SIG-M5 (cell line): ENCODE measurements at places on chromosomes 3 and 15.
A peak's percentile ranks its signal among the peaks of the same experiment; 100 is the strongest.

GRCh38 chr3:52453496-52454249, at the start of gene TNNC1:
TNNC1 (minus strand) TSS chr3:52454041; CDS start chr3:52454015, 26 bp downstream.
- no peak for DNase-seq

- peak; percentile 6 for DNase-seq
These were observed 147.4 kb downstream of the CHST2 start for GRCh38 chr3:143266927-143267326.

DNA sequence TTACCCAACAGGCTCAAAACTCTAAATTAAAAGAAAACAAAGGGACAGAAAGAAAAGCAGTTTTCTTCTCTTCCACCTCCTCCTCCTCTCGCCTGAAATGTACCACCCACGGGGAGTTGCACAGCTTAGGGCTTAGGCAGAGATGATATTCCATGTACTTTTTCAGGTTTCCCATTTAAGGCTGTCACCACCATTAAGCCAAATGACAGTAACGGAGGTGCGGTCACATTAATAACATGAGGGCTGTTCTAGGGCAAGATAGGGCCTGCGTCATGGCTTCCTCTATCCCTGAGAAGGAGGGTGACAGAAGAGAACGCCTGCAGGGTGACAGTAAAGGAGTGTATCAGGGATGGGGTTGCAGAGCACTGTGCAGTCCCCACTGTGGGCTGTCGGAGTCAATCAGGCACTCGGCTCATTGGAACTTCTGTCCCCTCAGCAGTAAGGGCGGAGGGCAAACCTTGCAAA, 51.7 kb upstream of the TJP1 start:
- DNase-seq, result no peak

DNA sequence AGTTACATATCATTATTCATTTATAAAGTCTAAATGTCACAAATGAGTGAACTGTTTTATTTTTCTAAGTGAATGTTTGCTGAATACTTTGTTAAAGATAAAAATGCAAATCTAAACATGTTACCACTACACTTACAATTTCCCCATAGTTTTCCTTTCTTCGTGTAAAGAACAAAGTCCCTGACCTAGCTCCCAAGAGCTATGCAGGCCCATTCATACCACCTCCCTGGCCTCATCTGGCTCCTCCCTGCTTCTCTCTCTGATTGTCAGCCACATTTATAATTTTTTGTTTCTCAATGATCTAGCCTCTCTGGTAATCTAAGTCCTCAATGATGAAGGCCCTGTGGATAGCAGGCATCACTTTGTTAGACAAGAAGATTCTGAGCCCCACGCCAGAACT, 31.0 kb upstream of the OR5K4 start:
- no peak for DNase-seq

DNA sequence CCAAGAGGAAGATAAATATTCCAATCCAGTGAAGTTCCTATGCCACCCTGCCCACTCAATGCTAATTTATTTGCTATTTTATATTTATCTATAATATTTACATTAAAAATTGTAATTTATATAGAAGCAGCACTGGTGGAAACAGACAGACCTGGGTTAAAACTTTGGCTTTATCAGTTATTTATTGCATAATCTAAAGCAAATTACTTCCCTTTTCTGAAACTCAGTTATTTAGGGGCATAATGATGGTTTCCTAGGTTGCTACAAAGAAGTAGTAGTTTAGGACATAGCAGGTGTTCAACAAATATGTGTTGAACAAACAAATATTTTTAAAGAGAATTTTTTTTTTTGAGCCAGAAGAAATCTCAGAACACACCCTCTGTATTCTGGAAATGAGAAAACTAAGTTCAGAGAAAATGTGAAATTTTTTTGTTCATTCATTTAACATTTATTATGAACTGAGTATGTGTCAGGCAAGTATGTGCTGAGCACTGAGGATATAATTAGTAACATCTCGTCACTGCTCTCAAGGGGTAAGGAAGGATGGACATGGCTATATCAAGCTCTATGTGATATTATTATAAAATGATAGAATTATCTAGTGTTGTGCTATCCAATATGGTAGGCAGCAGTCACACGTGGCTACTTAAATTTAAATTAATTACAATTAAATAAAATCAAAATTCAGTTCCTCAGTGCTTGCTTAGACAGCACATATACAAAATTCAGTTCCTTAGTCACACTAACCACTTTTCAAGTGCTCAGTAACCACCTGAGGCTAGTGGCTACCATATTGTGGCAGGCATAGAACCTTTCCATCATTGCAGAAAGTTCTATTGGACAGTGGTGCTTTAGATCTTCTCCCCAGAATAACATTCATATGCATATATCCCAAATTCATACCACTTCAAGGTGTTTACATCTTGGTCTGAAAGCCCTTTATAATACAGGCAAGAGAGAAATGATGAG, 7.0 kb upstream of the UBE2Q2 start:
- DNase-seq, result peak; percentile 34

DNA sequence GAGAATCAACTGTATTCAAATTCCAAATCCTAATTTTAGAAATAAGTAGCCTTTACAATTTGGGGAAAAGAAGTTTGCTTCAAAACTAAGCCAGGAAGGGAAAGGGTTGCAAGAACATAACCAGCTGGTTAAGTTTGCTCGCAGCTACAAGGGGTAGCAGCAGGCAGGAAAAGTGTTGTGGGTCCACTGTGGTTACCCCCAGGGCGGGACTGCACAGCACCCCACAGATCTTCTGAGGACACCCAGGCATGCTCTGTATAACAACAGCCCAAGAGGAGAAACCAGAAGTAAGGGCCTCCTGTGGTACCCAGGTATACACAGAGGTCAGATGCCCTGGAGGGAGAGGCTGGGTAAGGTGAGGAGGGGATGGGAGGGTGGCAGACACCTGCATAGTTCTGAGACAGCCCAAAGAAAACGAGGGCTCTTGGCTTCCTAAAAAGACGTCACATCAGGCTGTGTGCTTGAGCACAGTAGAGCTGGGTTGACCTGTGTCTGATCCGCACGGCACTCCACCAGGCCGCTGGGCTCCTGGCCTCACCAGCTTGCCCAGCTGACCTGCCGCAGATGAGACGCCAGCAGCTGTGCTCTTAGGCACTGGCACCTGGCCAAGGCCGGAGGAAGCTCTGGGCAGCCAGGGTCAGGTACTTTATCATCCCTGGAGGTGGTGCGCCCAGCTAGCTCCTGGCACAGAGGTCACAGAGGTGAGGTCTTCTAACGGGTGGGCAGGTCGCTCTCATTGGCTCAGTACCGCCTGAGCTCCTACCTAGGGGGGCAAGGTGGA, 81.8 kb upstream of the SNRPA1 start:
- no peak for DNase-seq

DNA sequence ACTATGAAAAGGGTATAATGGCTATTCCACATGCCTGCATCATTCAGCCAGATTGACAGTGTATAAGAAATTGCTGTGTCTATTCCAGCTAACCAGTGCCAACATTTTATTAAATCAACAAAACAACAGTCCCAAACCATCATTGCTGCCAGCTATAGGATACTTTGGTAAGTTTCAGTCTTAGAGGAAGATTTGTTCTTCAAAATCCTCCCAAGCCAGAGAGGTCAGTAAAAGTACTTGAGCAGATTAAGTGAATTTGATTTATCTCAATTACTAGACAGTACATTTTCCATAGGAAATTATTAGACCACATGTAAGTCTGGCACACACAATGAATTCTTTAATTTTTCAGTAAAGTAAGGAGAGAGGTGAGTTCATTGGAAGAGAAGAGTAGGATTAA, 50.7 kb downstream of the TFG start:
- no peak for DNase-seq

DNA sequence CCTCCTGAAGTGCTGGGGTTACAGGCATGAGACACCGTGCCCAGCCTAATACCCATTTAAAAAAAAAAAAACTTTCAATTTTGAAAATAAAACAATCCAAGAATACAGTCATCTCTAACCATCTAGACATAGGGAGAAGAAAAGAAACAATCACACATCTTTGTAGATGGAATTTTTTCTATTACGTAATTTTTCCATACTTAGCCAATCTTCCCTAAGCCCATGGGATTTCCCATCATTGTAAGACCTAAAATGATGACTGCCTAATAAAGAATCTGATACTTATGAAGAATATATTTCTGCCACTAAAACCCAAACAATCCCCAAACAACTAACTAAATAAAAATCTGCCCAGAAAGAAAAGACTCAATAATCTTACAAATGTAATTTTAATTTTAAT, 88.7 kb downstream of the CBLB start:
- DNase-seq, result no peak

- no peak for DNase-seq
These were observed 145.3 kb downstream of the TJP1 start for GRCh38 chr15:29676961-29677402.

DNA sequence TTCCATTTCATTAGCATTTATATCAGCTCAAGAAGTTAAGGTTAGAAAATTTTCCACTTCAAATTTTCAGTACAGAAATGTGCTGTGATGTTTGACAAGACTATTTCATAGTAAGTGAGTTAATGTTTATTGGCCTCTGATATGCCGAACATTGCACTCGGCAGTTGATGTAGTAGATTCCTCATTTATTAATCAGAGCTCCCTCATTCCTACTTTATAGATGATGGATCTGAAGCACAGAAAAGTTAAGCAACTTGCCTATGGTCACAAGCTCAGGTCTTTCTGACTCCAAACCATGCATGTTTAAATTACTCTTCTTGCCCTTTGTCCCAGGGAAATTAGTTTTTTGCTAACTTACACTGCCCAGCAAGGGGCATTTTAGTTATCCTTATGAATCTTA, 92.0 kb downstream of the ATG7 start:
- DNase-seq, result no peak

GRCh38 chr3:179227349-179227748, 23.6 kb downstream of the KCNMB3 start:
- no peak for DNase-seq

GRCh38 chr3:149486726-149487125, 12.2 kb downstream of the TM4SF4 start:
- no peak for DNase-seq

- no peak for DNase-seq
These were observed 85.2 kb upstream of the PRR23E start for GRCh38 chr3:127107491-127108375.

DNA sequence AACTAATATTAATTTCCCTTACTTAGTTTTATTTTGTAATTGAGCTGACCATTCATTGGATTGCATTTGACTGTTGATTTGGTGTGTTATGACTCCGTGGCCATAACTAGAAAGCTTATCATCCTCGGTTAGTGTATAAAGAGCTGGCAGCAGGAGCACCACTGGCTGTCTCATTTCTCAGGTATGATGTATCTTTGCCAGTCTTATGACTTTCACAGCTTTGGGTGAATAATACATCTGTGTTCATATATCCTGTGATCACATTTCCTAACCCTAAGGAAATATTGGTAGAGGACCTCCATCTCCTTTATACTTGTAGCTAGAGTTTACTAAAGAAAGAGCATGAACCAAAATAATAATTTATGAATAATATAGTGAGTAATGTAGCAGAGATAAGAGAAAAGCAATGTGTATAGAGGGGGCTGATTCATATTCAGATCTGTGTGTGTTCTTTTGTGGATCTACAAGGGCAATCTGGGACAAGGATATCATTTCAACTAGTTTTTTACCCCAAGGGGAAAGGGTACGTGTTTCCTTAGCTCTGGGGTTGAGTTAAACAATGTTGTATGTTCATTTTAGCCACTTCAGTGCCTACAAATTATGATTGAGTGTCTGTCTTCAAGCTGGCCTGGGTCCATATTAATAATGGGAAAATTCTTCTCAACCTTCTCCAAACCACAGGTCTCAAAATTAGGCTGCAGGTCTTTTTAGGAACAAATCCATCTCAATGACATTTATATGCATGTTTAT, 901.7 kb downstream of the NTRK3 start:
- no peak for DNase-seq

GRCh38 chr3:158819282-158819681, 17.4 kb downstream of the MFSD1 start:
- DNase-seq, result no peak

DNA sequence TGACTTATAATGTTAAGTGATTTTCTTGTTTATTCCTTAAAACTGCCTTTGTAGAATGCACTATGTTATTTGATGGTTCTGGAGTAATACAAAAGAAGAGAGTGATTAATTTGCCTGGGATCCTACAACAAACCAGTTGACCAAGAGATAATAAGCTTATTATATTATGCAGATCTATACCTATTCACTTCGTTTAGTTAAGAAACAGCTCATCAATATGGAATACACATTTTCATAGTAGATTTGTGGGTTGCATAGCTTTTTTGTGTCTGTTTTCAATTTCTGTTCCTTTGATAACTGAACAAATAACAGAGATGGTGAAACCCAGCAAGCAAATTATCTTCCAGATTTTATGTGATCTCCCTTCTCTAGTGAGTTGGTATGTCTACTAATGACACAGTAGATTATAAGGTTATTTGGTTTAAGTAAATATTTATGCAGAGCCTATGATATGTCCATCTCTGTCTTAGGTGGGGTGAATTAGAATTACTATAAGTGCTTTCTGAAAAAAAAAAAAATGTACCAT, 443.3 kb upstream of the TPRG1 start:
- DNase-seq, result no peak

DNA sequence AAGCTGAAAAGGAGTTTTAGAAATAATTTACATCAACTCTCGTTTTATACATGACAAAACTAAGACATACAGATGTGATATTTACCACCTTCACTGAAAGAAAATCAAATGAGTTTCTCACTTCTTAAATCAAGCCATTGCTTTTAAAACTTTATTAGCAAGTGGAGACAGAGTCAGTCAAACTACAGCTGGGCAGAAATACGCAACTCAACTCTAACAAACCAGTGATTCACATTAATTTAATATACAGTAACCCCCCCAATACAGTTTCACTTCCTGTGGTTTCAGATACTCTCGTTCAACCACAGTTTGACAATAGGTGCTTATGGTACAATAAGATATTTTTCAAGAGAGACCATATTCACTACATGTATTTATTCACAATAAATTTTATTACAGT, 477.1 kb downstream of the MAGI1 start:
- no peak for DNase-seq

DNA sequence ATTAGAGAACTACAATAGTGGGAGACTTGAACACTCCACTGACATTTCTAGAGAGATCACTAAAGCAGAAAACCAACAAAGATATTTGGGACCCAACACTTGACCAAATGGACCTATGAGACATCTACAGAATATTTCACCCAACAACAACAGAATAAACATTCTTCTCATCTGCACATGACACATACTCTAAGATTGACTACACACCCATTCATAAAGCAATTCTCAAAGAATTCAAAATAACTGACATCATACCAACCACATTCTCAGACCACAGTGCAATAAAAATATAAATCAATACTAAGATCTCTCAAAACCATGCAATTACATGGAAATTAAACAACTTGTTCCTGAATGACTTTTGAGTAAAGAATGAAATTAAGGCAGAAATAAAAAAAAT, 473.7 kb downstream of the LPP start:
- no peak for DNase-seq

- DNase-seq, result peak; percentile 45
These were observed 86.9 kb upstream of the SATB1 start for GRCh38 chr3:18512007-18512406.
